ENCODE measurements at places on chromosomes 4 and X. TPM values are rescaled to one million over a fixed set of nuclear protein-coding genes. Genes with fewer than 3 reads are reported as not detected.

DNA sequence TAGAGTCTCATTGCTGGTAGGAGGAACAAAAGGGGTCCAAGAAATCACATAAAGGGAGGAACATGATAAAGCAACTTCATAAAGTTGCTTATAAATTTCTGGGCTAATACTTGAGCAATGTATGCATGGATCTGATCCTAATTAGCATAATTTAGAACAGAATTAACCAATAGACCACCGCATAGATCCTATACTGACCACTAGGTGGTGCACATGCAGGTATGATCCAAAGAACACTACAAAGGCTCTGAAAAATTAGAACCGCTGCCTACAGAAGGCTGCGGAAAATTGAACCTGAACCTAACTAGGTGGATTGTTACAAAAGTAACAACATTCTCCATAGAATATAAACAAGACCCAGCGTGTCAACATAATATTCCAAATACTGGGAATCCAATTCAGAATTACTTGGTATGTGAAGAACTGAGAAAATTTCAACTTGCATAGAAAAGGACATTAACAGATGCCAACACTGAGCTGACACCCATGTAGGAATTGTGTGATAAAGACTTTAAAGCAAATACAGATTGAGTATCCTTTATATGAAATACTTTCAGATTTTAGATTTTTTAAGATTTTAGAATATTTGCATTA lies 23.3 kb downstream of the BRCC3 start:
- no peak for DNase-seq
- no peaks in the 10 kb centered on the region for H3K27me3 ChIP-seq
- H3K36me3 ChIP-seq, result peaks cover 22% of the 10 kb centered on the region
- H3K4me3 ChIP-seq, result no peak overlapping the region
- H3K27ac ChIP-seq, result no peak overlapping the region

- no peaks in the 10 kb centered on the region for H3K36me3 ChIP-seq
- peaks cover 7% of the 10 kb centered on the region for H3K27me3 ChIP-seq
- no peak overlapping the region for H3K27ac ChIP-seq
- no peaks in the 10 kb centered on the region for H3K4me1 ChIP-seq
- no peak overlapping the region for H3K4me3 ChIP-seq
Observed at GRCh38 chr4:109801099-109801789, 555 bp downstream of the CFI start.

Gene TTC29
- total RNA-seq, result not detected

DNA sequence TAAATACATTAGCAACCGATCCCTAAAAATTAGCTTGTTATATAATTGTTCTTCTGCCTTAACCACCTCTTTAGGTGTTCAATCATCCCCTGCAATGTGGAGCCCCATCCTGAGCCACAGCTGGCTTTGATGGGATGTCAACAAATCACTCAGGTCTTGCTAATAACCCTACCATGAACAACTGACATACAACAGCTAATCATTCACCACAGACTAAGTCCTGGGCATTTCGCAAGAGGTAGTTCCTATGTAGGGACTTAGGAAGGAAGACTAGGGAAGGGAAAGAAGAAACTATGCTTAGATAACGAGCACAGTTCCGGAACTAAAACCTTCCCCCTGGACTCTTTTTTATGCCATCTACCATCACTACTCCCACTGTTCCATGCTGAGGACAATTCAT lies 63.6 kb upstream of the PTCHD1 start:
- no peaks in the 10 kb centered on the region for H3K36me3 ChIP-seq
- no peak for DNase-seq
- H3K4me1 ChIP-seq, result no peaks in the 10 kb centered on the region
- H3K27ac ChIP-seq, result no peak overlapping the region

DNA sequence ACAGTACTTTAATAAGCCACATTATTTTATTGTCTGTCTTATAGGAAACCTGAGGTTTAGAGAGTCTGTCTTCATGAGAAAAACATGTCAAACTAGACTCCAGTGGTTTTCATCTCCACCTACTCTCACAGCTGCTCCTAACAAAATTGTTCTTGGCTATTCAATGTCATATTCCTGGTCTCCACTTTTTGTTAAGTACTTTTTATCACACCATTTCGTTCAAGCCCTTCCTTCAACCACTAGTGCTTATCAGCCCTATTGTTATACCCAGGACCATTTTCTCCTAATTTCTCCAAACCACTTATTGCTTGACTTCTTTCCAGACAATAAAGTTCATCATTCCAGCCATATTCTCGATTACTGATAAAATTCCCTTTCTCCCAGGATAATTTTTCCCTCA lies 1674.3 kb upstream of the AGA start:
- H3K36me3 ChIP-seq, result no peaks in the 10 kb centered on the region
- no peak overlapping the region for H3K4me3 ChIP-seq
- no peaks in the 10 kb centered on the region for H3K4me1 ChIP-seq
- H3K27me3 ChIP-seq, result no peaks in the 10 kb centered on the region
- DNase-seq, result no peak

- DNase-seq, result peak; percentile 58
- H3K4me1 ChIP-seq, result peaks cover 34% of the 10 kb centered on the region
- peaks cover 63% of the 10 kb centered on the region for H3K27me3 ChIP-seq
- peak overlapping the region; percentile 79 for H3K4me3 ChIP-seq
- no peaks in the 10 kb centered on the region for H3K36me3 ChIP-seq
Observed at GRCh38 chr4:108172753-108173598, 4.2 kb upstream of the LEF1 start.

GRCh38 chr4:18021470-18021719 lies 160 bp downstream of the LCORL start:
- peaks cover 3% of the 10 kb centered on the region for H3K36me3 ChIP-seq
- peak overlapping the region; percentile 80 for H3K27ac ChIP-seq
- H3K4me1 ChIP-seq, result peaks cover 18% of the 10 kb centered on the region
- peaks cover 23% of the 10 kb centered on the region for H3K27me3 ChIP-seq
- no peak for DNase-seq

Gene GPC4
- total RNA-seq, result not detected

- H3K4me3 ChIP-seq, result no peak overlapping the region
- no peaks in the 10 kb centered on the region for H3K27me3 ChIP-seq
- no peaks in the 10 kb centered on the region for H3K36me3 ChIP-seq
- H3K27ac ChIP-seq, result no peak overlapping the region
Observed at GRCh38 chr4:167119392-167119791, 114.9 kb downstream of the SPOCK3 start.

- no peak overlapping the region for H3K27ac ChIP-seq
- H3K4me1 ChIP-seq, result peaks cover 2% of the 10 kb centered on the region
- no peak for DNase-seq
- H3K4me3 ChIP-seq, result no peak overlapping the region
- H3K36me3 ChIP-seq, result no peaks in the 10 kb centered on the region
- H3K27me3 ChIP-seq, result peaks cover 9% of the 10 kb centered on the region
Observed at GRCh38 chr4:78754872-78755271, 21.3 kb upstream of the BMP2K start.

Gene RIPPLY1
- not detected for total RNA-seq

- no peaks in the 10 kb centered on the region for H3K27me3 ChIP-seq
- H3K4me3 ChIP-seq, result no peak overlapping the region
- DNase-seq, result no peak
- no peaks in the 10 kb centered on the region for H3K4me1 ChIP-seq
Observed at GRCh38 chr4:175637762-175638161, 174.3 kb downstream of the GPM6A start.

Gene BMX
- total RNA-seq, result not detected

Measured in activated CD8-positive, alpha-beta memory T cell treated with anti-CD3 and anti-CD28 coated beads, Interleukin-2, amount 10 ng/mL, durations not matched to agents 7 days and 5 days (primary cell).